Activated naive CD4-positive, alpha-beta T cell treated with anti-CD3 and anti-CD28 coated beads for 36 hours (primary cell): ENCODE measurements at places on chromosomes 3 and 15.

DNA sequence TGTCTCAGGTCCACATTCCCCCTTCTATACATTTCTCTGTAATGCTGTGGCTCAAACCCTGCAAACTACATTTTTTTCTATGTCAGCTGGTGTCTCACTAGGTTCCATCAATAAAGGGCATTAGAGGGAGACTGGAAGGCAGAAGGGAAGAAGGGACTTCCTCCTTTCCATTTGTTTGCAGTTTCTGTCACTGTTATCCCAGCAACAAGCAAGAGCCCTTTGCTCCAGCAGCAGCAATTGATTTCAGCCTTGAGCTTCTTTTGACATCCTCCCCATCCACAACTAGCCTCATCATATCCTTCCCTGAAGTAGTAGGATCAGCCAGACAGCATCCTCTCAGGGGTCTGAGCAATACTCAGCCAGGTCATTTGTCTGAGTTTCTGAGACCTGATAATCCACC lies 5.3 kb upstream of the NCK1 start:
- DNase-seq: no peak

DNA sequence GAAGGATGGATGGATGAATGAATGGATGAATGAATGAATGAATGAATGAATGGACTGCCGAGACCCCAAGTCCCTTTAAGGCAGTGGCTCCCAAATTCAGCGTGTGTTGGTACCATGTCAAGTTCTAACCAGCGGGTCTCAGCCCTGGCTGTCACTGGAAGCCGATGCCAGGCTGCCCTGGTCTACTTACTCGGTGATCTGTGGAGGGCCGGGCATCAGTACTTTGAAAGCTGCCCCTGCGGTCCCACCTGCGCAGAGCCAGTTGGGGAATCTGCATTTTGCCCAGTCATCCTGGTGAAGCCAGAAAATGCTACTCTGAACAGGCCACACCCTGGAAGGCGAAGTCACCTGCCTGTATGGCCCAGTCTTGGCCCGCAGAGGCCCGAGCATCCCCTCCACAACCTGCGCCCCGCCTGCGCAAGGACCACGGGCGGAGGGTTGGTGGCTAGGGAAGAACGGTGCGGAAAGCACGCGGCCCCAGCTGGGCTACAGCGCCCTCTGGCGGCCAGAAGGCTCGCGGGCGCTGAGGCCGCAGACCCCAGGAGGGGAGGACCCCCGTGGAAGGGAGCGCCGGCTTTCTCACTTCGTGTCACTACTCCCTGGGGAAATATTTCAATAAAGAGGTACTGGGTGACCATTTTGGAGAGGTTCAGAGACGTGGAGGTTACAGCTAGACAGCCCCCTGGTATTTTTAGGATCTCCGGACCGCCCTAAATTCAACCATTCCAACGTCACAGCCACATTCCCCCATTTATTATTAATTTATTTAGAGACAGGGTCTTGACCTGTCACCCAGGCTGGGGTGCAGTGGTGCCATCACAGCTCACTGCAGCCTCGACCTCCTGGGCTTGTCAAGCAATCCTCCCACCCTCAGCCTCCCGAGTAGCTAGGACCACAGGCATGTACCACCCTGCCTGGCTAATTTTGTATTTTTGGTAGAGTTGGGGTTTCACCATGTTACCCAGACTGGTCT lies 34.9 kb downstream of the PRKCD start:
- peak; percentile 59 for DNase-seq

- peak; percentile 64 for DNase-seq
Measured at GRCh38 chr3:180680097-180680430, 775 bp upstream of the CCDC39 start.

DNA sequence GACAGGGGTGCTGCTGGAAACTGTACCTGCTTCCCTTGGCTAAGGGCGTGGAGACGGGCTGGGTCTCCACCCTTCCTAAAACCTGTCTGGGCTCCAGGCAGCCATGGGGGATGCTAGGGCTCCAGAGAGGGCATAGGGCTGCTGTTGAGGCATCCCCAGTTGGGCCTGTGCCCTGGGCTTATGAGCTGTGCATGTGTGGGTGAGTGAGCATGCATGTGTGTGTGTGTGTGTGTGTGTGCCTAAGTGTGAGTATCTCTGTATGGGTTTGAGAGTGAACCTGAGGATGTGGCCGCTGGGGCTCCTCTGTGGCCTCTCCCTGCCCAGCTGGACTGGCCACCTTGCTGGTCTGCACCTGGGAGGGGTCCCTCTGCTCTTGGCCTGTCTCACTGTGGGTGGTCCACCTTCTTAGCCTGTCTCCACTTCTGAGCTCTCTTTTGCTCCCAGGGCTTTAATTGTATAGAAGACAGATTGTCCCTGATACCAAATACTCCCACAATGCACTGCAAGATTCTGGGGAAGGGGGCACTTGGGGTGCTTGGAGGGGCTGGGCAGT lies 11.9 kb upstream of the TMEM115 start:
- DNase-seq: no peak

- DNase-seq: no peak
Measured at GRCh38 chr3:13403847-13404246, 16.3 kb downstream of the NUP210 start.

DNA sequence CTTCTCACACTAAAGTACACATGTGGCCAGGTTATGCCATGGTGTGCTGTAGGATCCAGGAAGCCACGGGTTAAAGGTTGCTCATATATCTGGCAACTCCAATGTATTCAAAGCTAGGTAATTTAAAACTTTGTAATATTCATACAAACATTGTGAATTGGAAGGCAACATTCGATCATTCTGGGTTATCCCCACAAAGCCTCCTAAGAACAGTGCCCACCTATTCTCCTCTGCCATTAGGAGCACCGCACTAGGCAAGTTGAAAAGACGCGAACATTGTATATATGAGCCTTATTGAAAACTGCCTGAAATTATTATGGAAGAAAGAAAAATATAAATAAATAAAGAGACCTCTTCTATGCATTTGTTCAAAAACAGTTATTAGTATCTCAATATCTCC lies 228.2 kb downstream of the IGSF11 start:
- DNase-seq: no peak

- DNase-seq: peak; percentile 81
Measured at GRCh38 chr3:142723665-142723967, 218 bp upstream of the TRPC1 start.

DNA sequence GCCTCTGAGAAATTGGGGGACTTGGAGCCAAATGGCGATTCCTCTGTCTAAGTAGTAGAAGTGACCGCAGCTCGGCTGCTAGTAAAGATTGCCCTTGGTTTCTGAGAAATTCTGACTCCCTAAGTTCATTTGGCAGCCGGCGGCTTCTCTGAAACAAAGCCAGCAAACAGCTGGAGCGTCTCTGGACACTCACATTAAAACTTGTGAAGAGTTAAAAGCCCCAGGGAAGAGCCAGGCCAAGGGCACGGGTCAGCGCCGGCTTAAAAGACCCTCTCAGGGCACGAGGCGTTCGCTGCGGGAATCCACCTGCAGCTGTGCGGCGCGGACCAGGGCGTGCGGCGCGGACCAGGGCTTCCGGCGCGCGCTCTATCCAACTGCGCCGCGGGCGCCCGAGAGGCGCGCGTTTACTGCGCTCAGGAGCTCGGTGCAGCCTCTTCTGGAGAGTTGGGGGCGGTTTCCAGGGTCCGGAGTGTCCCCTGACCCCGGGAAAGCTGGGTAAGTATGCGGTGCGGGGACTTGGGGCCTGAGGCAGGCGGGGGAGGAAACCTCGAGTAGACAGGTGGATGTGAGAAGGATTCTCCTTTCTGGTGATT lies at the start of gene COL6A5:
TSS of gene COL6A5 (plus strand) at position 186 of the 593 bp plus-strand sequence. CDS start 27,967 bp downstream, outside the sequence.
- DNase-seq: no peak

DNA sequence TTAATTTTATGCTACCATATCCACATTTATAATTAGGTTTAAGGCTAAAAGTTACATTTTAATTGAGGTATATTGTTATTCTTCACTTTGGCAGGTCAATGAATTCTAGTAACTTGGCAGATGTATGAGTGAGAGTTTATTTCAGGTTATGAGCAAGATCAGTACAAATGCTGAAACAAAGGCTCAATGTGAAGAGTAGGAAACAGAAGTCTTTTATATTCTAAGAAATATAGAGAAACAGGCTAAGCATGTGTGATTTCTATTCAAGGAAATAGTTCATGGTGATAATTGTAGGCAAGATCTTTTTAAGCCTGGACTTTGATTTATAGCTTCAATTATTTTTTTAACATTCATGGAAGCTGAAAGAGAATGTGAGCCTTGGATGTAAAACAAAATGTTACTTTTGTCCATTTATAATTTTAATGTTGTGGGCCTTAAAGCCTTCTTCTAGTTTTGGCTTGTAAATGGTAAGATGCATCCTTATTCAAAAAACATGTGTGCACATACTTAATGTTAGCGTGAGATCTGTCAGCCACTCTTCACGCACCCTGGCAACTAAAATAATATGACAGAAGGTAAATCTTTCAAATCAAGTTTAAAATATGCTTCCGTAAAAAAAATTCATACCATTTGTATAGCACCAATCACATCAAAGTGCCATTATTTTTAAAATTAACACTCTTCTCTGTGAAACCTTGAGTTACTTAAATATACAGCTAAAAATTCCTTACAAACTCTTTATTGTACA lies 22.8 kb upstream of the OSTN start:
- DNase-seq: no peak

- DNase-seq: no peak
Measured at GRCh38 chr3:156461889-156462288, 93.0 kb downstream of the SSR3 start.

DNA sequence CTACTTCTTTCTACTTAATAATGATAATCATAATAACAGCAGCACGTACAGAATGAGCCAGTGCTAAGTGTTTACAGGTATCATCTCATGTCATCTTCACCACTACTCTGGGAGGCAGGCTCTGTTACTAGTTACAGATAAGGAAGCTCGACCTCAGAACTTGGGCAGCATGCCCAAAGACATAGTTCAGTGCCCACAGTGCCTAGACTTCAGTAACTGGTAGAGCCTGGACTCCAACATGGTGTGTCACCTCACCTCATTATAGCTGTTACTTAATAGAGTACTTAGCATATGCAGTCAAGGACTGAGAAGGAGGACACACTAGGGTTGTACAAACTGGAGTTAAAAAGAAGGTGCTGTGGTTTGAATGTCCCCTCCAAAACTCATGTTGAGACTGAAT lies 7.6 kb downstream of the GADL1 start:
- no peak for DNase-seq

- no peak for DNase-seq
Measured at GRCh38 chr3:46168583-46169345, 39.3 kb downstream of the CCR1 start.

GRCh38 chr3:128760881-128761280 lies 34.9 kb downstream of the RAB7A start:
- no peak for DNase-seq

DNA sequence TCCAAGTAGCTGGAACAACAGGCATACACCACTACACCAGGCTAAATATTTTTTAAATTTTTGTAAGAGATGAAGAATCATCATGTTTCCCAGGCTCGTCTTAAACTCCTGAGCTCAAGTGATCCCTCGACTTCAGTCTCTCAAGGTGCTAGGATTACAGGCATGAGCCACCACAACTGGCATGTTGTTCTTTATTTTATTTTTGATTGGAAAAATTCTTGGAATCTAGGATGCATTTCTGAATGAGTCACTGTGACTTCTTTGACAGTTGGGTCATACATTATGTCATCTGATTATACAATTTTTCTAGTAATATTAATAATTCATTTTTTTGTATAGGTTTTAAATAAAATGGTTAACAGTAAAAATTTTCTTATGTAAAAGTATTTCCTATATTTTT lies 870.2 kb downstream of the SI start:
- no peak for DNase-seq

DNA sequence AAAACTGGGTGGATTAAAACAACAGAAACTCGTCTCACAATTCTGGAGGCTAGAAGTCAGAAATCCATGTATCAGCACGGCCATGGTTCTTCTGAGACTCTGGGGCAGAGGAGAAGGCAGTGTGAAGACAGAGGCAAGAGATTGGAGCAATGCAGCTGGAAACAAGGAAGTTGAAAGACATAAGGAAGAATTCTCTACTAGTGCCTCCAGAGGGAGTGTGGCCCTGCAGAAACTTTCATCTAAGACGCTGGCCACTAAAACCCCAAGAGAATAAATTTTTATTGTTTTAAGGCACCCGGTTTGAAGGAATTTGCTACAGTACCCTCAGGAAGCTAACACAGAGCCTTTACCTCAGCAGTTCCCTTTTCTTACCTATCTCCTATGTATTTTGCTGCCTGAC lies 1012.2 kb upstream of the CADM2 start:
- DNase-seq: no peak

- peak; percentile 26 for DNase-seq
Measured at GRCh38 chr3:33171580-33171979, 47.0 kb downstream of the SUSD5 start.

- DNase-seq: no peak
Measured at GRCh38 chr15:27770086-27770607, 329.0 kb downstream of the OCA2 start.

- no peak for DNase-seq
Measured at GRCh38 chr15:64696481-64696880, 78.9 kb downstream of the RBPMS2 start.

DNA sequence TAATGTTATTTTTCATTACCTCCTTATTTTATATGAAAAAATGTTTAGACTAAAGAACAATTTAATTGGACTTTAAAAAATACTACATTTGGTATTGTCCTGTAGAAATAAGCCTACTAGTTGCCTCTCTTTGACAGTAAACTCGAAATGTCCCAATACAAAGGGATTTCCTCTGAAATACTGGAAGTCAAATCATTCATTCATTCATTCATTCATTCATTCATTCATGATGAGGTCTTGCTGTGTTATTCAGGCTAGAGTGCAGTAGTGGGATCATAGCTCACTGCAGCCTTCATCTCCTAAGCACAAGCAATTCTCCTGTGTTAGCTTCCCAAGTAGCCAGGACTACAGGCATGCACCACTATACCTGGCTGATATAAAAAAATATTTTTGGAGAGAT lies 50.6 kb upstream of the PYGO1 start:
- no peak for DNase-seq

- DNase-seq: no peak
Measured at GRCh38 chr15:40248006-40248783, 9.3 kb downstream of the PAK6 start.

DNA sequence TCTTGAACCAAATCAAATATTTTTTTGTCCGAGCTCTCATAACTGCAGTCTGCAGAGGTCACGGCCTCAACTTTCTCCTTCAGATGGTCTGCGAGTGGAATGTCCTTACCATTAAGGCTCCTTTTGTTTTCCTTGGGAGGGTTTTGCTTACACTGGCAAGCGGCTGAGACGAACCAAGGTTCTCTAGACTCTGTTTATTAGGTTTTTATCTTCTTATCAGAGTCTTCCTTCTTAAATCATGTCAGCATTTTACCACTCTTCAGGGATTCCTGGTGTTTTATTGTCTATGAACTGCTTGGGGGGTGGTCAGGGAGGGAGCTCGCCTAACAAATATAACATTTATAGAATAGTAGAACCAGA lies 773.7 kb upstream of the NR2F2 start:
- DNase-seq: no peak

- DNase-seq: peak; percentile 11
Measured at GRCh38 chr15:59762558-59762957, 73.4 kb upstream of the BNIP2 start.

GRCh38 chr3:113623324-113623723 lies 73.1 kb downstream of the USF3 start:
- no peak for DNase-seq

GRCh38 chr3:114128826-114129225 lies 50.0 kb downstream of the DRD3 start:
- no peak for DNase-seq
